ENCODE measurements at places on chromosomes 1 and 21.

- DNase-seq: no peak
Measured at GRCh38 chr1:154590756-154591155, 17.2 kb downstream of the ADAR start.

GRCh38 chr1:217453816-217454215 is 177.1 kb downstream of the GPATCH2 start:
- DNase-seq: no peak

DNA sequence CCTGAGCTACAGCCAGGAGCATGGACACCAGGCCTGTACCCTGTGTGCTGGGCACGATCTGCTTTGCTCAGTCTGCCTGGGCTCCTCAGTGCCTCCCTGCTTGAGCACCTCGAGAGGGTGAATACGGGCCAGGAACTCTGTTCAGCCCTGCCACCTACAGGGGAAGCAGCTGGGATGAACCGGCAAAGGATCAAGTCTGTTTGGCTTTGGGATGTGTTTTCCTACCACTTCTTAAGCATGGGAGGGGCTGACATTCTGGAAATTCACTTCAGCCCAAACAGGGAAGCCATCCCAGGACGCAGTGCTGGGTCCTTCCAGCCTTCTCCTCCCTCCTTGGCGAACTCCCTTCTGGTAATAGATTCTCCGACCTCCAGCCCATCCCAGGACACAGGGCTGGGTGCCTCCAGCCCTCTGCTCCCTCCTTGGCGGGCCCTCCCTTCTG is 55.8 kb upstream of the SELENON start:
- no peak for DNase-seq

- DNase-seq: no peak
Measured at GRCh38 chr1:233386336-233386735, 58.8 kb downstream of the MAP3K21 start.

DNA sequence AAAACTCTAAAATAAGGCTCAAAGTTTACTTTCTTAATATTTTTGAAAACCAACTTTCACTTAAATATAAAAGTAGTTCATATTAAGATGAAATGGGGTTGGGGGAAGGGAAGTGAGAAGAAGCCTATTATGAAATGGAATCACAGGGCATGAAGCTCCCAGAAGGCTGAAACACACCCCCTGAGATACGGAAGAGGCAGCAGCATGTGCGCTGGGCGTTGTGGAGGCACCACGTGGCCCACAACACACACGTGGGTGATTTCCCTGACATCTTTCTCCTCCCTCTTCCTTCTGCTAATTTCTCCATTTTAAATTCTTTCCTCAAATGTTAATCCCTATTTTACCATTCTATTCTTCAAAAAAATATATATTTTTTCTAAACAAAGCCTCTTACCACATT is 35.6 kb upstream of the SEC16B start:
- DNase-seq: no peak

DNA sequence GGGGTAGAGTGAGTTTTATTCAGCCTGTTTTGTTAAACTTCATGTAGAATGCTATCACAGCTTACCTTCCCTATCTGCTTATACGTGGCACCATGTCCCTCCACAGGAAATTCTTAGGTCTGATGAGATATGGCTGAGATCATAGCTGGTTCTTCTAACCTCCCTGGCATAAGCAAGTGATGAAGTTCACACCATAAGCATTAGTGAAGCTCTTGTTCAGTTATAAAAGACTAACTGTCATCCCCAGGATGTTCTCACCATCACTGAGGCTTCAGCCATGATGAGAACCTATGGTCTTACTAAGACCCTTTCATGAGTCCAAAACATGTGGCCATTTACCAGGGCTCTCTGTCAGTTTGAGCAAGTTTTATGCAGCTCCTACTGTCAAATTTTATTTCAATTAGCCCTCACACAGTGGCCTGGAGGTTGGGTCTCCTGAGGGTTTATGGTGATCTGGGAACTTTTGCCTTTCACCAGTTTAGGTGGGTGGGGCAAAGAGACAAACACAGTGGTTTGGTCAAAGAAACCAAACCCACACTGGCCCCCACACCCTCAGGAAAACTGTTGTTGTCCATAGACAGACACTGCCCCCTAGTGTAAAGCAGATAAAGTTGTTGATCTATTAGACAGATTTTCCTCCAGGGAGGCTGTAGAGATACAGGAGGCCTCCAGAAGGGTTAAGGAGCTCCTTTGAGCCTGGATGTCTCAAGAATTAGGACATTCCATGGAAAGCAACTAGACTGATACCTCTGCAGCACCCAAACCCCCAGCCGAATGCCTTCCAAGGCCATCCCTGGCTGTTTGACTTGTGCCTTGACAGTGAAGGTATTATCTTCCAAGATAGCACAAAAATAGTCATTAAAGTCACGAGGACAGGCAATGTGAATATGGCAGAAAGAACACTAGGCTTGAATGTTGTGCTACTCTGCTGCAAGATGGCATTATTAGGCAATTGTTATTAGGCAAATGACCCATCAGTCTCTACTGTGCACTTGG is 5.0 kb downstream of the SLC22A15 start:
- no peak for DNase-seq

DNA sequence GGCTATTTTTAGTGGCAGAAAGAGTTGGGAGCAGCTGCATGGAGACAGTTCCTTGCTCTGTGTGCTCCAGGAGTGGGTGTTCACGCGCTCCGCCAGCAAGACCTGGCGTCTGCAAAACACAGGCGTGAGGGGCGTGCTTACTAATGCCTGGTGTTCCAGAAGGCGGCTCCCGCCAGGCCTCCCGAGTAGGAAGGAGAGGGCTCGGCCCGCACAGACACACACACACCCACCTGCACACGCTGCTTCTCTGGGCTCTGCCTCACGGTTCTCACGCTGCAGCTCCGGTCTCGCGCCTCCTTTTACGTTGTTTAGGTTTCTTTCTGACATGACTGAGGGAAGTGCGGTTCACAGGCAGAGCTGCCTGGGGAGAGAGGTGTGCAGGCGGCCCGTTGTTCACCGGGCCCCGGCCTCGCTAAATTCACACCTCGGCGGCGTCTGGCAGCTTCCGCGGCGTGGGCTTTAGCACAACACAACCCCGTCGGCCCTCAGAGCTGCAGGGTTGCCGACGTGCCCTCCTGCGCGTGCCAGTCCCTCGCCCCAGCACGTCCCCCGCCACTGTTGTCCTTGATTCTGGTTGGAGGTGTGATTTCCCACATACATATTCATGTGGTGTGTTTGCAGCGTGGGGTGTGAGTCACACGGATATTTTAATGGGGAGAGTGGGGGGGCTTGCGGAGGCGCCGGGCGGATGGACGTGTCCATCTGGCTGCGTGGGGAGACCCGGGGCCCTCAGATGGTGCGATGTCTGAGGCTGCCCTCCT is 77.0 kb downstream of the SKI start:
- DNase-seq: no peak

DNA sequence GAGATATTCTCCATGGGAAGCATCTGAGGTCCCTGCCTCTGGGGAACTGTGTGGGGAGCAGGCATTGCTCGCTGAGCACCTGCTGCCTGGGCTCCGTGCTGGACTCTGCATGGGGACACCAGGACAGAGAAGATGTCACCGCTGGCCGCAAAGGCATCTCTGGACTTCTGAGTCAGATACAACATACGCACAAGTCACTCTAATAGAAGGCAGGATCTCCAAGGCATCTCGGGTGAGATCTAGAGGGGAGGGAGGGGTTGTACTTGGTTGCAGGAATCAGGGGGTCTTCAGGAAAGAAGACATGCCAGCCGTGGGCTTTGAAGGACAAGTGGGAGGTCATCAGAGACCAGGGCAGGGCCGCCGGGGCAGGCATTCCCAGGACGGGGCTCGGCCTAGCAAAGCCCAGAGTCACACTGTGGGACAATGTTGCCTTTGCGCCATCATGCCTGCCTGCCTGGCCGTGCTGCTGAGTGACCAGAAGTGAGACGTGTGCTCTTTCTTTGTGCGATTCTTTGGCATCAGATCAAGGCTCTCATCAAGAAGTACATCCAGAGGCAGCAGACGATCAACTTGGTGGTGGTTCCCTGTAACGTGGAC is 28.3 kb downstream of the MX2 start:
- no peak for DNase-seq

GRCh38 chr1:108729481-108729880 is 16.8 kb downstream of the FNDC7 start:
- no peak for DNase-seq

DNA sequence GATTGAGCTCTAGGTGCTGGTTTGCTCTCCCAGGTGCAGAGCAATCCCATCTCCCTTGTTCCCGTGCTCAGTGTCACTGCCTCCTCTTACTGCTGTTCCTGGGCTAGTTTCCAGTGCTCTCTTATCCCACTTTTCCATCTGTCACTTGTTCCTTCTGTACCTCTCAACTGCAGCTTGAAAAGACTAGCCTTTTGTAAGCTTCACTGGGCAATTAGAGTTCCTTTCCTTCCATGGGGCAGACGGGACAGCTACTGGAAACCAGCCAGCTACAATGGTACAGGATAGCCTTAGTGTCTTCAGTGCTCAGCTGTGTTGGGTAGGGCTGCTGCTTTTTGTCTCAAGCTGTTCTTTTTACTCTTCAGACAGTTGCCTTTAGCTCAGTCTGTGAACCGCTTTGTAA is 31.6 kb downstream of the AGT start:
- DNase-seq: no peak

- no peak for DNase-seq
Measured at GRCh38 chr21:41459884-41460534, 34.0 kb downstream of the MX1 start.

- DNase-seq: peak; percentile 95
Measured at GRCh38 chr1:36385410-36386264, at the start of gene STK40. Gene STK40 (minus strand): TSS chr1:36385924. CDS start chr1:36361332, 24,592 bp downstream.

GRCh38 chr1:121538943-121539575 is 354.3 kb downstream of the SRGAP2C start:
- DNase-seq: no peak

- peak; percentile 30 for DNase-seq
Measured at GRCh38 chr1:182484531-182485257, 34.7 kb downstream of the RGSL1 start.

GRCh38 chr1:211735208-211736170 is 60.1 kb upstream of the NEK2 start:
- no peak for DNase-seq

- DNase-seq: no peak
Measured at GRCh38 chr1:166884971-166885370, 8.9 kb upstream of the TADA1 start.

- DNase-seq: no peak
Measured at GRCh38 chr1:11611638-11612327, 42.4 kb downstream of the FBXO2 start.

GRCh38 chr1:42975561-42976225 is 17.0 kb upstream of the SLC2A1 start:
- no peak for DNase-seq

- DNase-seq: no peak
Measured at GRCh38 chr1:202124142-202124541, 1.4 kb downstream of the GPR37L1 start.

DNA sequence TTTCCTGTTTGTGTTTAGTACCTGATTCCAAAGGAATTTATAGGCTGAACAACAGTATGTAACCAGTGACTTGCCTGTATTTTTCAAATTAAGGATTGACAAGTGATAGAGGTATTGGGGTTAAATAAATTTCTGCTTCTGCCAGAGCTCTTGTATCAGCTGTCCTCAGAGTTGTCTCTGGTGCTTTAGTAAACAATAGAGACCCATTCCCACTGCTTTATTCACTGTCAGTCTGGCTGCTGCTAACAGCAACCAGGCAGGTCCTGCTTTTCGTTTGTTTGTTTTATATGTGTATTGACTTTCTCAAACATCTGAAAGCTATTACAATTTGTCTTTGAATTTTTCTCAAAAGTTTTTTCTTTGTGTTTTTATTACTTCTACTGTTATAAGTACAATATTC is 76.1 kb downstream of the OLFM3 start:
- DNase-seq: no peak

DNA sequence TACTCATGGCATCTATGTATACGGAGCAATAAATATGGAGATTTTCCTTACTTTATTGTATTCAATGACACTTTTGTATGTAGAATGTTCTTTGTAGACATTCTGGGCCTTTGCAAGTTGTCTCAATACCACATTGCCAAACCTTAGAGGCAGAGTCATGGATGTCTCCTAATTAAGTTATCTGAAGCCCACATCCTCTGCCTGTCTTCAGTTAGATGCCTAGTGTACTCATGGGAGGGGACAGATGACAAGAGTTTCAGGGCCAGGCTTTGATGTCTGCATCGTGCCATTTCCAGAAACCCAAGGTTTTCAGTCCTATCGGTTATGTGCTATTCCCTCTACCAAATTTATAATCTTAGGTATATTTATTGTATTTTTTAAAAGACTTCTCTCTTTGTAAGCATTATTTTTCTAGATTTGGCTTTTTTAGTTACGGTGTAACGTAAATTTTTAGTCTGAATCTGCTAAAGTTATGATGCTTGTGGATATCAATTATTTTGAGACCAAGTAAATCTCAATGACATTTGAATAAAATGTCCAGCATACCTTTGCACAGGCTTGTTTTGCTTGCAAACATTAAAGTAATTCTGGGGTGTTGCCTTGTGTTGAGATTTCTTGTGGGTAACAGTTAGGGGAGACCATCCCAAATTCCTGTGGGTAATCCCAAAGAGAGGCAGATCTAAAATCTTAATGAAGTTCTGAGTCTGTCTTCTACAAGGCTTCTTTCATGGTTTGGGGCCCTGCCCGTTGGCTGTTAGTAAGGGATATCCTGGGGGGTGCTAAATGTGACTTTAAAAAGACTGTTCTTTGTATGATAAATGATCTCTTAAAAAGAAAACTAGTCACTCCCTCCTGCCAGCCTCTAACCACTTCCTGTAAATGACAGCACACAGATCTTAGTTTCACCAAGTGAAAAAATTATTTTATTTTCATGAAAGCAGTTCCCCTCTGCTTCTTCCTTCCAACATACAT is 8.0 kb upstream of the MACF1 start:
- no peak for DNase-seq

- DNase-seq: no peak
Measured at GRCh38 chr1:46544561-46545240, 6.7 kb downstream of the KNCN start.

DNA sequence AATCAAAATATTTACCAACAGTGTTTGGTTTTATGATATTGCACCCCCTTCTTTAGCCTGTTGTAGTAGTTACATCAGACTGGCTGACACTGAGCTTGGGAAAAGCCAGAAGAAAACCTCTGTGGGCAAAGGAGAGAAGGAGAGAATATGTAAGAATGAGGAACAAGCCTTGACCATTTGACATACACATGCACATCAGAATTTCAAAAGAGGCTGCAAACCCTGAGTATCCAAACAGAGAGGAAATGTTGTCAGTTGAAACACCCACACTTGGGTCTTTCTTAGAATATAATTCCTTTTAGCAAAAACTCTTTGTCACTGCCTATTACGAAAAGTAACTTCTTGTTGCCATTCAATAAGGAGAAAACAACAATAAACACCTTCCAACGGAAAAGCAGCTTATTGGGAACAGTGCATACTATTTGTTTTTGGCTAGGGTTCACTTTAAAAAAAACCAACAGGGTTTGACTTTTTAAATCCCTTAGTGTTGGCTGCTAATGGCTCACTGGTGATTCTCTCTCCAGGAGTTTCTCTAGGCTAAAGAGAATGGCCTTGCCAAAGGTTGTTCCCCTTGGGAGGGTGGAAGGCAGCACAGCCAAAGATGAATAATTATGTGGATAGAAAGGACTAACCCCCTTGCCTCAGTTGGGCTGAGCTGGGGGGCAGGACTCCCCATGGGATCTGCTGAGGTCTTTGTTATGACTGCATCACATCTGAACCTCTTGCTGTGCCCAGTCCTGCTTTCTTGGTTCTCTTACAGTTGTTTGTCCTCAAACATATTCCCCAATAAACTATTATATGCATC is 48.9 kb downstream of the GORAB start:
- no peak for DNase-seq

All from GM12878 (cell line).